ENCODE measurements at places on chromosomes 11 and 22.

GRCh38 chr22:39462443-39463221, 5.8 kb downstream of the MGAT3 start:
- no peak for DNase-seq

DNA sequence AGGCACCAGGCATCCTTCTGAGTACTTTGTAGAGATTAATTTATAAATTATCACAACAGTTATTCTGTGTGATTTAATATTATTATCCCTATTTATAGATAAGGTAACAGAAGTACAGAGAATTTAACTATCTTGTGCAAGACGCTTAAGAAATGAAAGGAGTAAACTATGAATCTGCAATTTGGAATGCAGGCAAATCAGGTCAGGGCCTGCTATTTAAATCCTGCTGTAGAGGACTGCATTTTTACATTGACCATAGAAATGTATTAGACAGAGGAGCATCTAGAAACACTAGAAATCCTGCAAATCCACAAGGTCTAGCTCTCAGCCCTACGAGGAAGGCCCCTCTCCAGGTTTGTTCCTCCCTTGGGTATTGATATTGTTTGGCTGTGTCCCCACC, 336.2 kb downstream of the ETS1 start:
- no peak for DNase-seq

DNA sequence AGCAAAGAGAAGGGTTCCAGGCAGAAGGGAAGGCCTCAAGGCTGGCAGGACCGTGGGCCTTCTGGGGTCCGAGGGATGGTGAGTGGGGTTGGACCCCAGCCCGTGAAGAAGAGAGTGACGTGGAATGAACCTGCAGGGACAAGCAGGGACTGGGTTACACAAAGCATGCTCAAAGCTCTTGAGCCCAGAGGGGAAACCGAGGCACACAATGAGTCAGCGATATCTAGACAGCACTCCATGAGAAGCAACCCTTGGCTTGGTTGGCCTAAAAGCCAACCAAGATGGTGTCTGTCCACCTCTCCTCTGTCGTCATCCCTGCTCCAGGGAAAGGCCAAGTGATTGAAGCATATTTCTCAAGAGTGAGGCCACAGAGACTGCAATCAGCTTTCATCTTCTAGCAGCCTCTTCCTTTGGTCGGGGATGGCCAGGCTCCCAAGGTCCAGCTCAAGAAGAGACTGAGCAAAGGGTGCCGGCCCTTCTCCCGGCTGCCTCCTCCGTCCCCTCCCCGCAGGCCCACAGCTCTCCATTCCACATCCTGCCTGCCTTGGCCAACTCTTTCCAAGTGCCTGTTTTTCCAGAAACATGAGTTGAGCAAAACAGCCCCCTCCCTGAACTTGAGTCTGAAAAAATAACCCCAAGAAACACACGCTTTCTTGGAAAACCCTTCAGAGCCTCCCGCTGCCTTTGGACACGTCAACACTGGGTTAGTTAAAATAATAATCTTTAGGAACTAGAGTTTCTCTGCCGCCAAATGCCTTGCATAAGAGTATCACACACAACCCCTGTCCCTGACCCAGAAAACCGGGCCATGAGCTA, 556.6 kb downstream of the MIAT start:
- no peak for DNase-seq

DNA sequence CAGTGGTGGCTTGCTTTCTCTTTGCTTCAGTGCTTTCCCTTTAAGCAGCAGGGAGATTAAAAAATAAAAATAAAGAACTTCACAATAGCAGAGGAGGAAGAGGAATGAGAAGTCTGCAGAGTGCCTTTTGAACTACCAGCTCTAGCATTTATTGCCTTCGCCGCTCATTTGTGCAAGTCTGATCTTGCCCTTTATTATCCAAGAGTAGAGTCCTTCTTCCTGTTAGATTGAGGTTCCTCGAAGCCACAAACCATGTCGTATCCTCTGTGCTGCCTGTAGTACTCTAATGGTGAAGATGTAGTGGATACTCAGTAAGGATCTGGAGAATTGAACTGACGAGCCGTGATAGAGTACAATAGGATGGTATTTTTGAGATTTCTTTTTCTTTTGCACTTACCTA, 101.2 kb upstream of the RAG2 start:
- no peak for DNase-seq

DNA sequence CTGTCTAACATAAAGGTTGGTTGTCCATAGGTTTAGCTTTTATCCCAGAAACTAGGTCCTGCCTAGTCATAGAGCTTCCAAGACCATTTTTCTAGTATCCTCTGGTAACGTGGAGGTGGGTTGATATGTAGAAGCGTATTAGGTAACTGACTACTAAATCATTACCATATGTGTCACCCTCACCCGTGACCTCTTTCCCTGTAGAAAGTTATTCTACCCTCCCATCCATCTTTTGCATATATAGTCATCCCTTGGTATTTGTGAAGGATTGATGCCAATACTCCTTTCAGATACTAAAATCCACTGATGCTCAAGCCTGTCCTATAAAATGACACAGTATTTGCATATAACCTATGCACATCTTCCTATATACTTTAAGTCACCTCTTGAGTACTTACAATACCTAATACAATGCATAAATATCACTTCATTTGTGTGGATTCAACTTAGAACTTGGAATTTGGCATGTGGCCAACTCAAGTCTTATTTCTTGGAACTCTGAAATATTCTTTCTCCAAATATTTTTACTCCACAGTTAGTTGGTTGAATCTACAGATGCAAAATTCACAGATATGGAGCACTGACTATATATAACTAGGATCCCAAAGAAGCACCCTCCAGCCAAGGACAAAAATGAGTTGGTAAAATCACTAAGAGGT, 497.0 kb upstream of the TENM4 start:
- DNase-seq, result no peak

DNA sequence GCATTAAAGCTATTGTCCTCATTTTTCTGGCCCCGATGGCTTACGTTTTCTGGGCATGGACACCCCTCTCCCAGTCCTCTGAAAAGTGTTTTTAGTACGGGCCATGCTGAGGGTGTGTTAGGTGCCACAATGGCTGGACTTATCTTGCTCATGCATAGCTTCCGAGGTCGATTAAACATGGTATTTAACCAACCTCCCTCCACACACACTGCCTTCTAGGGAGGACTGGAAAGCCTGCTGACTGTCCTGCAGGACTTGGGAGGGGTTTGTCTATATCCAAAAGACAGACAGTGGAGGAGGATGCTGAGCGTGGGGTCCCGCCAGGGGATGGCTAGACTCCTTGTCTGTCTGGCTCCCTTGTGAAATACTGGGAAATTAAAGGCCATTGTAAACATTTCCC, 95.3 kb downstream of the FBXO7 start:
- DNase-seq, result no peak

DNA sequence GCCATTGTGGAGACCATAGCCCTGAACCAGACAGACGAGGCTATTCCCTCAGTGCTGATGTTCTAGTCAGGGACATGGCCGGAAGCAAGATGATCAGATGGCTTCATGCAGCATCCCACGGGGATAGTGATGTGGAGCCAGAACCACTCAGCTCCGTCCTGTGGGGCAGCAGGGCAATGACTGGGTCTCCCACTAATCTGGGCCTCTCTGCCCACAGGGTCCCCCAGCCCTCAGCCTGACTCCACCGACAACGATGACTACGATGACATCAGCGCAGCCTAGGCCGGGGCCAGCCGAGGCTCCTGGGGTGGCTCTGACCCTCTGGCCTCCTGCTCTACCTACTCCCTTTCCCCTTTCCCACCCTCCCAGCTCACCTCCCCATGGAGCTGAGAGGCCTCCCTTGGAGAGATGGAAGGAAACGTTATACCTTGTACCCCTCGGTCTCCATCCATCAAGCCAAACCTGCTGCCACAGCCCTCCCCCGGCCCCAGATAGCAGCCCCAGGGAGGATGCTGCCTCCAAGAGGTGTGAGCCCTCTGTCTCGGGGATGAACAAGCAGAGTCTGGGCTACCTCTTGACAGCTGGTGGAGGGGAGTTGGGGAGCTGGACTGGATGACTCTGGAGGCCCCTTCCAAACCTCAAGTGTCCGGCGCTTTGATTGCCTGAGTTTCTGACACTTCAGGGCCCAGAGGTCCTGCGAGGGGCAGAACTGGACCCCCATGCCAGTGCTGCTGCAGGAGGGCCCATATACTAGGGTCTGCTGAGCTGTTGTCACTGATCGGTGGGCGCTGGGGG, 47.8 kb downstream of the CD6 start:
- no peak for DNase-seq

- DNase-seq, result no peak
Measured at GRCh38 chr11:79481795-79482194, 41.0 kb upstream of the TENM4 start.

GRCh38 chr22:19990609-19991394, 25.8 kb downstream of the ARVCF start:
- DNase-seq, result no peak
